ENCODE measurements at places on chromosomes 7 and 10. TPM values are rescaled to one million over a fixed set of nuclear protein-coding genes. Genes with fewer than 3 reads are reported as not detected.

DNA sequence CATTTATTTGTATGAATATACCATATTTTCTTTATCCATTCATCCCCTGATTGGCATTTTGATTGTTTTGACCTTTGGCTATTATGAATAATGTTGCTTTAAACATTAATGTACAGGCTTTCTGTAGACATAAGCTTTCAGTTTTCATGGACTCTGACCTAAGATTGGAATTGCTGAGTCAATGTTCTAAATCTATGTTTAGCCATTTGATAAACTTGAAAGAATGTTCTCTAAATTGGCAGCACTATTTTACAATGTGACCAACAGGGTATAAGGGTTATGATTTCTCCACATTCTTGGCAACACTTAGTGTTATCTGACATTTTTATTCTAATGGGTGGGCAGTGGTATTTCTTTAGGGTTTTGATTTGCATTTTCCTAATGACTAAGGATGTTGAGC, 229.7 kb upstream of the ETV1 start:
- DNase-seq: no peak

GRCh38 chr7:116713918-116714317, 41.9 kb downstream of the MET start:
- DNase-seq: no peak

DNA sequence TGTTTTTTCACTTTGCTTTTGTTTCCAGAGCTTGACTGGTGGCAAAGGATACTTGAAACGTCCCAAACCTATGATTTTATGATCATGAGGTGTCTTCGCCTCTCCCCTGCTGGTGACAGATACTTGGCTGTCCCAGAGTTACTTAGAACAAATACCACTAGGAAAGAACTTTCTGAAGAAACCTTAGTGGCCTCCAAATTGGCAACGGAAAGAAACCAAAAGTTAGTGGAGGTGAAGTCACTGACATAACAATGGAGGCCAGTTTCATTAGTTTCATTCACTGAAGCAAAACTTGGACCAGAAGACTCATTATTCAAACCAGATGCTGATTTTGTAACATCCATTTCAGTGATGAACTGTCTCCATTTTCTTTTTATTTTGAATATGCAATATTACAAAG, 68.6 kb downstream of the JAZF1 start:
- DNase-seq: no peak

ITGA8 gene
- 0.23 TPM for total RNA-seq

MYL10 gene
- total RNA-seq: not detected
